Naive thymus-derived CD4-positive, alpha-beta T cell (primary cell): ENCODE measurements at places on chromosomes 4 and X. TPM values are rescaled to one million over a fixed set of nuclear protein-coding genes. Genes with fewer than 3 reads are reported as not detected.

GRCh38 chrX:107831071-107831730 lies 5.5 kb downstream of the MID2 start:
- DNase-seq: no peak

The C4orf54 gene
- total RNA-seq: not detected

The ZNF157 gene
- 2.0 TPM for total RNA-seq

The PWWP3B gene
- not detected for total RNA-seq

The ASB9 gene
- 1.9 TPM for total RNA-seq

- DNase-seq: no peak
These were observed 89.7 kb downstream of the PDHA2 start for GRCh38 chr4:95929448-95930064.

GRCh38 chr4:29081234-29081955 lies 1638.8 kb upstream of the PCDH7 start:
- no peak for DNase-seq

DNA sequence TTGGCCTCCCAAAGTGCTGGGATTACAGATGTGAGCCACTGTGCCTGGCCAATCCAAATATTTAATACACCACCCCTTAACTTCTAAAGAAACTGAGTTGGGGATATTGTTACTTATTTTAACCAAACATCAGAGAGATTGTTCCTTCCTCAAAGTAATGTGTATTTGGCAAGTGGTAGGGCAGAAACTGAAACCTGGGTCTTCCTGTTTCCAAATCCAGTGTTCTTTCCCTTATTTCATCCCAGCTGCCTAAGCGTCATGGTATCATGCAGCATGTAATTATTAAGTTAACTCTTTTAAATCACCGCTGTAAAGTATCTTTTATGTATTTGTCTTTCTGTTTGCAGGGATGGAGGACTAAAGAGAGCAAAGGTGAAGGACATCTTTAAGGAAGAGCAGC lies 68.4 kb downstream of the GPAT3 start:
- no peak for DNase-seq

DNA sequence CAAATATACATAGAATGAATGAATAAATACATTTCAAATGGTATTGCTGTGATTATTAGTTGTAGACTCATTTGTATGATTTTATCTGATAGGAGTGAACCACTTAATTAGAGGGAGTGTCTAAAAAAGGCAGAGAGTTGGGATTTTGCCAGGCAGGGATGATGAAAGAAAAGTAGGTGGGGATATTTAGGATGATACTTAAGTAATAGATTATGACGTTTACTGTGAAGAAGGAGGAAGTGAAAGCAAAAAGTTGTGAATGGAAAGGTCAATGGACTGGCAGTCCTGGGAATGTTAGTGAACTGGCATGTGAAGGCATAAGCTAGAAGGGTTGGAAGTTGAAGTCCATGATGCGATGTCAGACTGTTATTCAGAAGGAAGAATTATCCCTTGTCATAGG lies 917.1 kb downstream of the RAPGEF2 start:
- DNase-seq: no peak

The SLC2A9 gene
- 1.5 and 3.3 TPM in 2 replicates for total RNA-seq

The GPR173 gene
- 0.47 TPM for total RNA-seq

The MAGEA3 gene
- not detected for total RNA-seq

- no peak for DNase-seq
These were observed 117.8 kb upstream of the SPRY1 start for GRCh38 chr4:123278755-123279154.

DNA sequence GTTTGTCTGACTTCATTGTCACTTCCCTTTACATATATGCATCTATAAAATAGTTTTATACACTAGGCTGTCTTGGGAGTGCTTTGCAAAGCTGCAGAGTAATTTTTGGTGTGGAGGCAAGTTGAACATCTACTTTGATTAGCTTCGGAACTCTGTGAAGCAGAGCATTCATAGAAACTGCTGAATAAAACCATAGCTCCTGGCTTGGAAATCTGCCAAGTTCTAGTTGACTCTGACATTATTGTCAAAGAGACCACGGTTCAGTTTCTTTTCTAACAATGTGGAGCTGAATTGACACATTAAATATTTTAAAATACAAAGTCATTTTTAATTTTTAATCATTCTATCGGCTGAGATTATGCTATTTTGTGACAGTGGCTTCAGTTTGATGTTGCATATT lies 335.0 kb downstream of the BMPR1B start:
- no peak for DNase-seq
